ENCODE measurements at places on chromosomes 2 and 18.

- no peak for DNase-seq
Measured at GRCh38 chr18:10030816-10031541, 117.2 kb downstream of the VAPA start.

DNA sequence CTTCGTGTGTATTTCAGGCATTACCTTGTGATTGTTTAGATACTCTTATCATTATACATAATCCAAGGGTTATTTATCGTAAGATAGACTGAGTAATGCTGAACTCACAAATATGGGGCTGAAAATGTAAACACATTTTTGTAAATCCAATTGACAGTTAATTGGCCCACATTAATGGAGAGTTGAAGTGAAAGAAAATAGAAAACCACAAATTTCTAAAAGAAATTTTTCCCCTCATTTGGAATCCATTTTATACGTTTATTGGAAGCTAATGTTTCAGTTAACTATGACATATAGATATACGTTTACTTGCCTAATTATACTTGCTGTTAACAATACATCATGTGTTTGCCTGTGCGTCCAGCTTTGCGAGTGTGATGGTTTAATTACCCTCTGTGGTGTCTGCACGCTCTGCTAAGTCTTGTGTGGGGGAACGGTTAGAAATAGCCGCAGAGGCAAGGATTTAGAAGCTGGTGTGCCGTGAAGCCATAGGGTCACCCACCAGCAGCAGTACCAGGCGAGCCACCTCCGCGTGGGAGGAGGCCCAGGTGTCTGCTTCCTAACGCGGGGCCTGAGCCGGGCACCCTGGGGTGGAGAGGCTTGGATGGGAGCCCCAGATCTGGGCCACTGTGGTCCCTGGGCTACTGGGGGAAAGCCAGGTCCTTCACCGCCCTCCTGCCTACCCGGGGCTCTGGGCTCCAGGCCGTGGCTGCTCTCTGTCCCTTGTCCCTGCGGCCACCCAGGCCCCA is 38.0 kb downstream of the TSHZ1 start:
- DNase-seq = no peak

GRCh38 chr2:86821842-86822241 is 31.1 kb upstream of the CD8A start:
- DNase-seq = no peak

DNA sequence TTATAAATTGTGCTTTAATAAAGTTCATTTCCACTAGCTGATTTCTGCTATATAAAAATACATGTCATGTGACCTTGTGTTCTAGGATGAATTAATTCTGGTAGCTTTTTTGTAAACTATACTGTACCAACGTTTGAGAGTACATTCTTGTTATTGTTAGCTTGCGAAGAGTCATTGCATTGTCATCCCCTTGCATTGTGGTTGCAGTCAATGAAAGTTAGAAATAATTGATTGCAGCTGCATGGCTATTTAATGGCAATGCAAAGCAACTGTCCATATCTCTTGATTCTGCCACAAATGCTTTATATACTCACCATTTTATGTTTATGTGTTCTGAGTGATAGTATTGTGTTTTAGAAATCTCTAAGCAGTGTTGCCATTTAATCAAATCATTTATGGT is 91.6 kb downstream of the ZNF407 start:
- DNase-seq = no peak

- no peak for DNase-seq
Measured at GRCh38 chr18:7945882-7946281, 378.8 kb downstream of the PTPRM start.

DNA sequence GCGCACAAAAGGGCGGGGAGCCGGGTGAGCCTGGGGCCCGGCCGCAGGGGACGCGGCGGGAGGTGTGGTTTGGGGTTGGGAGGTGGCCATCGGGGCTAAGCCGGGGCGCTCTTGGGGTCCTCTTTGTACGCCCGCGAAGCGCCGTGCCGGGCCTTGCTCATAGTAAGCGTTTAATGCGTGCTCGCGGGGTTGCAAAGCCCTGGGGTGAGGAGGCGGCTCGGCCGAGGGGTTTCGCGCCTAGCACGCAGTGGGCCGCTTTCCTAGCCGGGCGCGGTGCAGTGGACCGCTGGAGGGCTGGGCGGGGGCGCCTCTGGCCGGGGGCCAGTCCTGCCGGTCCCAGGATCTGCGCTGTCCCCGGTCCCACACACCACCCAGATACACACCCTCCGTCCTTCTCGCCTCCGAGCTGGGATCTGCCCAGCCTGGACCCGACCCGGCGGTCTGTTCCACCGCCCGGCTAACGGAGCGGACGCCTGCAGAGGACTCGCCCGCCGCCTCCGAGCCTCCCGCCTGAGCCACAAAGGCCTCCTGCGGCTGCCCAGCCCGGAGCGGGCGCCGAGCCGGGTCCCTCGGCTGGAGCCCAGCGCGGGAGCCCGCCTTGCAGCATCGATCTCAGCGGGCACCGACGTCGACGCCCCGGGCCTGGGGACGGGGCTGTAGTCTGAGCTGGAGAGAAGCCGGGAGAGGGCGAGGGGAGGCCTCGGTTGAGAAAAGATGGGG is 564 bp downstream of the DPYSL5 start:
- DNase-seq = no peak

DNA sequence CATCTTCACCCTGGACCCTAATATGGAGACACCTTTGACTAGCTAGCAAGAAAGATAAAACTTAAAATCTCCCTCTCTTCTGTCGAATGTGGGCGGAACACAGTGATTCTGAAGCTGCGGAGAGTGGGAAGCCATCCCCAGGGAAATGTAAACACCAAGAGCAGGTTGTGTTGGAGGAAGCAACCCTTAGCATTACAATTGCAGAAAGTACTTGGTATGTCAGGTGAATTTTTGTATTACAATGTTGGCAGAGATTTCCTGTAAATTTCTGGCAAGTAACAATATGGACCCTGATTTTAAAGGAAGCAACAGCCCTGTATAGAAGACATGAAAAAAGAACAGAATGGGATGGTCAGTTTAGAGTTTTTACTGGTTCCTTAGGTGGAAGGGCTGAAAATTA is 35.8 kb downstream of the TSN start:
- no peak for DNase-seq

GRCh38 chr2:220586980-220587530 is 959.6 kb downstream of the SLC4A3 start:
- no peak for DNase-seq

- no peak for DNase-seq
Measured at GRCh38 chr18:76494231-76495005, 624 bp downstream of the ZNF516 start.

GRCh38 chr2:105329197-105329554 is 359 bp downstream of the TGFBRAP1 start:
- no peak for DNase-seq

GRCh38 chr2:177281400-177282180 is 17.1 kb upstream of the NFE2L2 start:
- no peak for DNase-seq

GRCh38 chr2:191202209-191202721 is 42.9 kb upstream of the MYO1B start:
- DNase-seq = no peak

DNA sequence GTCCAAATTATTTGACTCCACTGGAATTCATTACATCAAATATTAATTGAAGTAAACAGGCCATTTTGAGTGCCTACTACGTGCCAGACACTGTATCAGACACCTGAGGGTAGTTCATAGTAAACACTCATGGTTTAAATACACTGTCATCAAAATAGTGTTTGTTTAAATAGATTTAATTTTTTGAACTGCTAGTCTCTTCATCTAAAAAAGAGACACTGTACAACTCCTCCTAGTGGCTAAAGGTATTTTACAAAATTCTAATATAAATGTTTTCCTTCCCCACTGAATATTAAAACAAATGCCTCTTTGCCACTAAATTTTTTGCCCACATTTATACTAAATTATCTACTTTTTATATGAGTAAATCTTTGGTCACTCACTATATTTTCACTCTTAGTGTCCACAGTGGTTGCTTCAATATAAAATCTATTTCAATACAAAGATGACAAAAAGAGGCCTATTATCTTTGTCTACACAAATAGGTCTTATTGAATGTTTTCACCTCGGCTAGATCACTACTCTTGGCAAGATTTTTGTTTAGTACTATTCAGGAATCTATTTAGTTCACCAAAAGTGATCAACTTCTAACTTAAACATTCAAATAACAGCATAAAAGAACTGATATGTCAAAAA is 122.1 kb downstream of the TMEM247 start:
- no peak for DNase-seq

DNA sequence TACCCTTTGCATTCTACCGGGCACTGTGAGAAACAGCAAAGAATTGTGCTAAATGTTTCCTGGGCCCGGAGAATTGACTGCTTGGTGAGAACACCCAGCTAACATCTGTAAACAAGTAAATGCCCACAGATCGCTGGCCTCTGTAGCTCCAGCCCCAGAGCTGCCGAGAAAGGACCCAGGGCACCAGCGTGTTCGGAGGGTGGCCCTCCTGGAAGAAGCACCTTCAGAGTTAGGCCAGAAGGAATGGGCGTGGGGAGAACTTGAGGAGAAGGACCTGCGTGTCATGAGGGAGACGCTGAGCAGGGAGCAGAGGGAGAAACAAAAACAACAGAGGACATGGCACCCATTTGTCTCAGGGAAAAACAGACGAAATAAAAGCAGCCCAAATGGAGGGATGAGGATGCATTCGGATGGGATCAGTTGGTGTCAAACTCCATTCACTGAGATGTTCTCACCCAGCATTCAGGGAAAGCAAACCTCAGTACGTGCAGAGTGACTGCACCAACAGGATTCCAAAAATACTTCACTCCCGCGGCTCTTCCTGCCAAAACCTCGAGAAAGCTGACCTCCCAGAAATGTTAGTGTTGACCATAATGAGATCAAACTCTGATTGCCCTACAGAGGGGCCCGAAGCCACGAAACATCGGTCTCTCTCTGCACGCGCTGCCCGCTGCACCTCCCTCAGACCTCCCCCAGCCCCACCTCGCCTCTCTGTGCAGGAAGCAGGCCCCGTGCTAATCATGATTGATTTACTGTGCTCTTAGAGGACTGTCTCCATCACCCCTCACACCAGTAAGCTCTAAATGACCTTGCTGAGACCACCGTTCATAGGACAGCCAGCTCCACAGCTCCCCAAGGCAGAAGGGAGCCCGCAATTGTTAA is 376.3 kb upstream of the SALL3 start:
- DNase-seq = no peak

- no peak for DNase-seq
Measured at GRCh38 chr2:148303161-148303560, 282.3 kb downstream of the MBD5 start.

DNA sequence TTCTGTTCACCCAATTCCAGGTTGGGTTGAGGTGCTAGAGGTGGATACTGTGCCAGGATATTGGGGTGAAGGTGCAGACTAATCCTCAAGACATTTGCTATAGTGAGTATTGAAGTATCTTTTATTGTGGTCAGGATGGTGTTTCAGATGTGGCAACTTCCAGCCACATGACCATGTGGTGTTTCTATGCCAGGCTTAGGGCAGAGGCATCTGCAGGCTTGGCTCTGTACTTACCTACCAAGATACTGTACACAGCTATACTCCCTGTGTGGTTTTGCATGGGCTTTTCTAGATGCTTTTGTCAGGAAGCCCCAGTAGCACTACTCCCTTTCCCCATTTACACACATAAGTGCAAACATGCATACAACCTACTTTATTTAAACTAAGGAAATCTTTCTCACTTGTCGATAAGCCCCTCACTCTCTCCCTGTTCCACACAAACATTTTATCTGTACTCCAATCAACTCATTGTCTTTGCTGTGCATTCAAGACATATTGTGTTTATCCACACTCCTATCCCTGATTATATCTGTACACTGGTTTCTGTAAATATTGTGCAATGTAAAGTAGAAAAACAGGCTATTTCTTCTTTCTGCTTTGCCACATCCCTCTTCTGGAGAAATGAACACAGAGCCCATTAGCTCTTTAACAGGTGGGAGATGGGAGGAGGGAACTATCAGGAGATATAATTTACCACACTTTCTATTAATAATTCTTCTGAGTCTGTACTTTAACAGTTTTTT is 12.3 kb downstream of the ARL6IP6 start:
- no peak for DNase-seq

- no peak for DNase-seq
Measured at GRCh38 chr2:150182566-150183235, 304.8 kb downstream of the RND3 start.

All from cerebellar nuclear complex (tissue), 1 donor.